NCI-H2171 treated with DMSO at 0.1 percent for 48 hours (cell line): ENCODE measurements at places on chromosomes 7 and 10.
A peak's percentile ranks its signal among the peaks of the same experiment; 100 is the strongest.

DNA sequence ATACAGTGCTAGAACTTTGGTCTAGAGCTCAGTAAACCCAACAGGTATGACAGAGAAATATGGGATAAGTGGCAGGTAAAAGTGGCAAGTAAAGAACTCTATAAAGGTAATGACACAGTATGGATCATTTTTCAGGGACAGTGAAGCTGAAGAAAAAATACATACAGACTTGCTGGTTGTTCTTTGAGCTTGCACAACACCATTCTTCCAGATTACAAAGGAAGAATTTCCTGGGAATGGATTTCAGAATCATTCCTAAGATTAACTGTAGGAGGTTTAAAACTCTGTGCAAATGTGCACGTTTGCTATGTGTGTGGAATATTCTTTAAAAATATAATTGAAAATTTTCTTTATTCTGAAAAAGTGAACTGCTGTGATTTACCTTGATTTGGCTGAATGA, 36.0 kb downstream of the PHF14 start:
- no peak for DNase-seq

DNA sequence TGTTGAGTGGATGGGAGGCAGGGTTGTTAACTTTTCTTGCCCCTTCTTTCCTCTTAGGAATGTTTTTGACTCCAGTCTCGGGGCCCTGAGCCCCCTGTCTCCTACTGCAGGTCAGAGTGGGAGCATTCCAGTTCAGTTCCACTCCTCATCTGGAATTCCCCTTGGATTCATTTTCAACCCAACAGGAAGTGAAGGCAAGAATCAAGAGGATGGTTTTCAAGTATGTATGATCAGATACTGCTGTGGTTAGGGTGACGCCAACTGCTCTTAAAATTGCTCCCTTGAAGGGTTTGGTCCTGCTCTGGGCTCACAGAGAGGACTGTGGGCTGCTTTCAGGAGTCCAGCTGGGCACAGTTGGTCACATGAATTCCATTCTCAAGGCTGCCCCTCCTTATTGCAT, 22.0 kb downstream of the VWA2 start:
- no peak for DNase-seq

GRCh38 chr7:138125598-138126111, 49.4 kb downstream of the AKR1D1 start:
- no peak for DNase-seq

GRCh38 chr10:20330246-20330645, 514.0 kb downstream of the PLXDC2 start:
- DNase-seq = no peak

- DNase-seq = no peak
Measured at GRCh38 chr7:11266101-11266500, 292.4 kb downstream of the PHF14 start.

DNA sequence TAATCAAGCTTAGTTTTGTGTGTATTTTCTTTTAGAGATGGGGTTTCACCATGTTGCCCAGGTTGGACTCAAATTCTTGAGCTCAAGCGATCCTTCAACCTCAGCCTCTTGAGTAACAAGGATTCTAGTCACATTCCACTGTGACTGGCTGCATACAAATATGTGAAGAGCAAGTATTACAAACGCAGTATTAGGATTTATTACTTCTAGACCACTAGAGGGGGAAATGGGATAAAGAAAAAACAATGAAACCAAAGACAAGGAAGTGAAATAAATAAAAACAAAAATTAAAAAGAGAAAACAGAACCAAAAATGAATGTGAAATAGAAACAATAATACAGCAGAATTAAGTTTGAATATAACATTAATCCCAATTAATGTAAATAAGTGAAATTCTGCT, 308.7 kb downstream of the ANKRD30A start:
- no peak for DNase-seq

- DNase-seq = no peak
Measured at GRCh38 chr10:105356626-105357025, 715.5 kb downstream of the SORCS3 start.

GRCh38 chr10:55215699-55216098, 414.7 kb upstream of the PCDH15 start:
- no peak for DNase-seq

GRCh38 chr7:77281780-77282478, 82.3 kb upstream of the FGL2 start:
- no peak for DNase-seq

DNA sequence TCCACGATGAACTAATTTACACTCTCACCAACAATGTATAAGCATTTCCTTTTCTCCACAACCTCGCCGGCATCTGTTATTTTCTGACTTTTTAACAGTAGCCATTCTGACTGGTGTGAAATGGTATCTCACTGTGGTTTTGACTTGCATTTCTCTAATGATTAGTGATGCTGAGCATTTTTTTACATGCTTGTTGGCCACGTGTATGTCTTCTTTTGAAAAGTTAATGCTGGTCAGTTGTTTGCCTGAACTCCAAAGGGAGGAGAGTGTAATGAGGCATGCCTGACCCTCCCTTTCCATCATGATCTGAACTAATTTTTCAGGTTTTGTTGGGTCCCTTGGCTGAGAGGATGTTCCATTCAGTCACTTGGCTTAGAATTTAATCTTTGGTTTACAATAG, 50.7 kb upstream of the SVIL start:
- no peak for DNase-seq

GRCh38 chr7:158286210-158286609, 301.4 kb downstream of the PTPRN2 start:
- no peak for DNase-seq

DNA sequence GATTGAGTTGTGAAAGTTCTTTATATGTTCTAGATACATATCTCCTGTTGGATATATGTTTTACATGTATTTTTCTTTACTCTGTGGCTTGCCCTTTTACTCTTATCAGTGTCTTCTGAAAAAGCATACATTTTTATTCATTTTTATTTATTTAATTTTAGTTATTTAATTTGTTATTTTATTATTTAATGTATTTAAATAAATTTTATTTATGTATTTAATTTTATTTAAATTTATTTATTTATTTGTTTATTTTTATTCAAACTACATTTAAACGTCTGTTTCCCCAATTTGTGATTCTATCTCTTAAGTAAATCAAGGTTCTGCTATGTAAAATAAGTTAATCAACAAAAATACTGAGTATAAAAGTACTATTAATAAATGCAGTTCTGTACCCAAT, 279.1 kb upstream of the AKR1E2 start:
- no peak for DNase-seq

- peak; percentile 11 for DNase-seq
Measured at GRCh38 chr10:501596-501995, 187.9 kb downstream of the DIP2C start.

- DNase-seq = peak; percentile 89
Measured at GRCh38 chr7:150978126-150978789, at the start of gene KCNH2. Gene KCNH2 (minus strand): TSS chr7:150978321. CDS start chr7:150977913, 408 bp downstream.

DNA sequence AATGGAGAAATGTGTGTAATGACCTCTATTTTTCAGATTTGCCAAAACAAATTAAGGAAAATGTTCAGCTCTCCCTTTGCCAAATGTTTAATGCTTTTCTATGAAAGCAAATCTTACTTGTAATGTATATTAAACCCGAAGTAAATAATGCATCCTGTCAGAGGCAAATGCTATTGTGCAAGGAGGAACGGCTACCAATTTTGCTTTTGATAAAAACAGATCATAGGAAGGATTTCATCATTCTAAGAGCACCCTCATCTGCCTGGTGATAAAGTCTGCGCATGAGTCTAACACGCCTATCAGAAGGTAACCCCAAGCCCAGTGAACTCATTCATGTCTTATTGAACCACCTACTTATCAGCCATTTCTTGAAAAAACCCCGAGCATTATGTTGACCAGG, 412.4 kb upstream of the MKI67 start:
- DNase-seq = no peak

DNA sequence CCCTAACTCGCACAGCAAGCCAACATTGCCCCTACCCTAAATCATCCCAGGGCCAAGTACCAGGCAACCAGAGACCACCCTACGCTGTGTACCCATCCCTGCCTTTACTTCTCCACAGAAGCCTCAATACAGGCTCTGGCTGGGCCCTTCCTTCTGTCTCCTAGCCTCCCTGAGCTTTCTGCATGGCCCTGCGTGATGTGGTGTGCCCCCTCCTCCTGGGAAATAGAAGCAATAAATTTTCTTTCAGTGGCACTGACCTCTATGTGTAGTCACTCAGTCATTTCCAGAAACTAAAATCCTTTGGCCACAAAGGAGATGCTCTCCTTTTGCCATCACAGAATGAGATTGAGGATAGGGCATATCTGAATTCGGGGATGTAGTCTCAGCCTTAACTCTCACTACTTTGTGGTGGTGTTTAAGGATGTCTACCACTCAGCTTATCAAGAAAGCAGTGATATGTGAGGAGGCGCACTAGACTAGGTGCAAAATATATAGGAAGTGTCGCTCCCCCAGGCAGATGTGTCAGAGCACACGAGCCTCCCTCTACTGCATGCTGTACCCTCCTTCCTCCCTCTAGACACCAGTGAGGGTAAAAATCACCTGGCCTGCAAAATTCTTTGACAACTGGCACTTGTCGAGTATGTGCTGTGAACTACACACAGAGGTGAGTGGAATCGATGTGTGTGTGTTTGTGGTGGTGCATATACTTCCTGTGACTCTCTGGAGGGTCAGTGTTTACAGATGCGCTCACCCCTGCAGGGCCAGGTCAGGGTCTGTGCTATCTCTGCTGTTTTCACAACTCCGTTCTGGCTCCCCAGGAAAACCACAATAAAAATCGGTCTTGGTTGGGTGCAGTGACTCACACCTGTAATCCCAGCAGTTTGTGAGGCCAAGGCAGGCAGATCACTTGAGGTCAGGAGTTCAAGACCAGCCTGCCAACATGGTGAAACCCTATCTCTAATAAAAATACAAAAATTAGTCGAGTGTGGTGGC, 825.9 kb upstream of the IGFBP3 start:
- no peak for DNase-seq

- DNase-seq = no peak
Measured at GRCh38 chr7:69898189-69898588, 299.9 kb downstream of the AUTS2 start.

DNA sequence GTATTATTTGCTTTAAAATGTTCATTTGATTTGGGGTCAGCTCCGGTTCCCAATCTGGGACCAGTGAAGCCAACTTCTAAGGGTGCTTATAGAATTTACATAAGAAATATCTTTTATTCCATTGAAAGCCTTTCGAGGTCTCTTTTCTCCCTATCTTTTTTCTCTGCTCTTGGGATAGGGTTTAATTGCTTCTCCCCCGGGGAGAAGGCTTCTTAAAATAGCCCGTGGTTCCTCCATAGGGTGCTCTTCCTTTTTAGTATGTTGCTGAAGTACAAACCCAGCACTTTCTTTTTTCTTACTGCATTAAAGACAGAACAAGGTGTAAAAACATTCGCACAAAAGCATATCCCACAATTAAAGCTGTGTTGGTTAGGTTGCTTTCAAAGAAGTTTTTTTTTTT, 107.5 kb downstream of the POU6F2 start:
- no peak for DNase-seq

DNA sequence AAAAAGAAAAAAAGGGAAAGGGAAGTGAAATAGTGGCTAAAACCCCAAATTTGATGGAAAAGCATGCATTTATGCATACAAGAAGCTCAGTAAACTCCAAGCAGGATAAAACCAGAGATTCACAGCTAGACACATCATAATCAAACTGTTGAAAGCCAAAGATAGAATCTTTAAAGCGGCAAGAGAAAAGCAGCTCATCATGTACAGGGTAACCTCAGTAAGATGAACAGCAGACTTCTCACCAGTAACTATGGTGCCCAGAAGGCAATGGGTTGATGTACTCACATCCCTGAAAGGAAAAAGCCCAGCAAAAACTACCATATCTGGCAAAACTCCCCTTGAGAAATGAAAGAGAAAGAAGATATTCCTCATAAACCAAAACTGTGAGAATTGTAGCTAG, 60.4 kb downstream of the TPST1 start:
- DNase-seq = peak; percentile 41

GRCh38 chr7:141866974-141867373, 25.7 kb upstream of the PRSS37 start:
- DNase-seq = no peak

- peak; percentile 61 for DNase-seq
Measured at GRCh38 chr10:21173802-21174714, 276.9 kb upstream of the NEBL start.

GRCh38 chr10:122084286-122085041, 95.5 kb downstream of the TACC2 start:
- DNase-seq = no peak

DNA sequence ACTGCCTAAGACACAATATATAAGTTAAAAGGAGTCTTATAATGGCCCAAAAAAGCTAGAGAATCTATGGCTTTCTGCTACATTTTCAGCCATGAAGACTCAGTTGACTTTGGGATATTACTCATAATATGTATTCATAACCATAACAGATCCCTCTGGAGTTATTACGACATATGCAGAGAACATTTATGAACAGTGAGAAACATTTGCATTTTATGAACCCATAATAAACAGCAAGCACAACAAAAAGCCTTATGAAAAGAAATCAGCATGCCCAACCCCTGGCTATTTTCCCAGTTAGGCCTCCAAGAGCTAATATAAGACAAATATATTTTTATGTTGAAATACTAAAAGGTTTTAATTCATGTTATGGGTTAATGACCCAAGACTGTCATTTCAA, 52.4 kb downstream of the ARMH3 start:
- no peak for DNase-seq

- DNase-seq = no peak
Measured at GRCh38 chr7:155984609-155985405, 172.5 kb upstream of the SHH start.

DNA sequence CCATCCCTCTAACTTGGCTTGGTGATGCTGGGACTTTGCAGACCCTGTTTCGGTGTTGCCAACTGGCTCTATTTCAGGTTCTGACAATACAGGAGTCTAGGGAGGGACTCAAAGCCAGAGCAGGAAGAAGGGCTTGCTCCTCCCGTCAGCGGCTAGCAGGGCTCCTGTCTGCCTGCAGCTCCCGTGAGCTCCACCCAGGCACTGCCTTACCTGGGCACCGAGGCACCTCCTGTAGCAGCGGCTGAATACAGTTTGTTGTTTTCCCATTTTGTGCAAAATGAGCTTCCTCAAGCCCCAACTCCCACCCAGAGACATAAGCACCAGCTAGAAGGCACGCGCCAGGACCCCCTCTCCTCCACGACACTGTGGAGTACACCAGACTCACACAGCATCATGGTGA, 69.3 kb upstream of the RHEB start:
- no peak for DNase-seq

DNA sequence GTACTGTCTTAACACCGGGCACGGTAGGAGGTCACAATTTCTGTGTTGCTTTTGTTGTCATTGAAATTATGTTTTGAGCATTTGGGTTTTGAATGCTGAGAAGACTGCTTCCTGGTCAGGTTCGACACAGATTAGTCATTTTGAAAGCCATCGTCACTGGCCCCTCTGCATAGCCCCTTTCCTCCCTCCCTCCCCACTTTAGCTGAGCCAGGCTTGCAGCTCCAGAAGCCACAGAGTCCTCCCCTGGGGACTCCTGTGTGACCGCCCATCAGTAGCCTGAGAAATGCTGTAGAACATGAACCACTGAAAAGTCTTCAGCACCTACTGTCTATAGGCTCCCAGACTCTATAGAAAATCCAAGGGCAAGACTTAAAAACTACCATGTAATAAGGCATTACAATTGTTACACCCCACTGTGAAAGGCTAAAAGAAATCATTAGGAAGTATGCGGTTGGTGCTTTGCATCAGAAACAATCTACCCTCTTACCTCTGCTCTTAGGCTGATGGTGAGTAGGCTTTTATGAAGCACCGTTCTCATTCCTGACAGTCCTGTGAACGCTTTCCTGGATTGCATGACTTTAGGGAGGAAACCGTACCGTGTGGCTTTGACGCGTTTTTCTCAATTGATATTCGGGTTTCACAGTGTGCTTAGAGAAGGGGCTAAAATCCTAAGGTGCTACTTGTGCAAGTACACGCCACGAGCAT, 24.8 kb downstream of the JCAD start:
- no peak for DNase-seq

- DNase-seq = no peak
Measured at GRCh38 chr7:37769726-37770125, 78.7 kb upstream of the NME8 start.
